Iris pigment epithelial cell (primary cell): ENCODE measurements at places on chromosomes 1 and 21.
A peak's percentile ranks its signal among the peaks of the same experiment; 100 is the strongest.

DNA sequence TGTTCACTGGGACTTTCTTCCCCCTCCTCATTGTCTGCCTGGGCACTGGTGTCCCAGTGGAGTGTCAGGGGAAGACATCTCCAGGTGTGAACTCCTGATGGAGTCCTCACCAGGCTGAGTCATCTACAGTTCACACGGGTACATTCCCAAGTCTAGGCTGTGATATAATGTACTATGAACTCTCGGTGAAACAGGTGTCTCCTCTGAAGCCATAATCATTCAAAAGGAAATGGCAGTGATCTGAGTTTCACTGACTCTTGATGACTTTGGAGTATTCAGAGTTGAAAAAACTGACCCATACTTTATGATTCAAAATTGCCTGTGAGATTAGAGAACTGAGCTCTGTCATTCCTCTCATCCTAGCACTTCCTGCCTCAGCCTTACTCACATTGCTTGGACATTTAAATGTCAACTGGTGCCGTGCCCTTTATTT is 9.1 kb downstream of the LAMC2 start:
- DNase-seq = peak; percentile 54

GRCh38 chr1:75341537-75341936 is 207.3 kb downstream of the LHX8 start:
- no peak for DNase-seq

DNA sequence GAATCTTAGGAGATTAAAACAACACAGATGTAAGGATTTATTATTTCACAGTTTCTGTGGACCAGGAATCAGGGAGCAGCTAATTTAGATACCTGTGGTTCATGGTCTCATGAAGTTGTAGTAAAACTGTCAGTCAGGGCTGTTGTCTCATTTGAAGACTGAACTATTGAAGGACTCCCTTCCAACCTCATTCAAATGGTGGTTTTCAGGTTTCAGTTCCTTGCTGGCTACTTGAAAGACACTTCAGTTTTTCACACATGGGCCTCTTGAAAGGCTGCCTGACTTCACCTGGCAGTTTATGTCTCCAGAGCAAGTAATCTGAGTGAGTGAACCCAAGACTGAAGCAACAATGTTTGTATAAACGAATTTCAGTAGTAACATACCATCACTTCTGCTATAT is 915.9 kb downstream of the PLA2G4A start:
- no peak for DNase-seq

DNA sequence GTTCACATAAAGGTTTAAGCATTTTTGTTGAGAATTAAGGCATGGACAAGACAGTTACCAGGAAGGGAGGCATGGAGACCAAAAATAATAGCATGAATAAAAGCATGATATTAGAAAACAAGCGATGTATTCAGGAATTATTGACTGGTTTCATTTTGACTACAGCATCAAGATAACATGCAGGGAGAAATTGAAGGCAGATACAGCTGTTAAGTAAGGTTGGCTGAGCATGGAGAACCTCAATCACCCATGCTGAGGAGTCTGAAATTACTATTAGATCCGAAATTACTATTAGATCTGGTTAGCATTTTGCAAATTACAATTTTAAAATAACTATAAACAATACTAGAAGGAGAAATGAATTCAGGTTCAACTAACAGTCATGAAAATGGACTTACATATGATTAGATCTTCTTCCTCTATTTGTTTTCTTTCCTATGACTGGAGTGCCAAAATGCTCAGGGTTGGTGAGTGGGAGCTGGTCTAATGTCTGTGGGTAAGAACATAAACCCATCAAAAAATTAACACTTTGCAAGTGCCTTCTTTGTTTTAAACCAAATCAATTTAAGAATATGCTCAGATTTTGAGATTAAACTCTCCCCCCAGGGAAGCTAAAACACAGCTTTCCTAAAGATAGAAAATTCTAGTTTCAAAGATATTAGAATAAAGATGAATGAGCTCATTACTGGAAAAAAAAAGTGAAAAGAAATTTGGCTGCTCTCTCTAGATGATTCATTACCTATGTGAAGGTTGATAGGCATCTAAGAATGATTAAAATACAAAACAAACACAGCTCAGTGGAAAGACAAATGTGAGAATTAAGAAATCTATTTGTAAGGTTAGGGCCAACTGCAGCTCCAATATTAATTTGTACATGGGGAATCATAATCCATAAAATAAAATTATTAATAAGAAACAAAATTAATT is 81.7 kb downstream of the ARID4B start:
- peak; percentile 34 for DNase-seq

- DNase-seq = no peak
These were observed 126.7 kb downstream of the APP start for GRCh38 chr21:26043891-26044290.

DNA sequence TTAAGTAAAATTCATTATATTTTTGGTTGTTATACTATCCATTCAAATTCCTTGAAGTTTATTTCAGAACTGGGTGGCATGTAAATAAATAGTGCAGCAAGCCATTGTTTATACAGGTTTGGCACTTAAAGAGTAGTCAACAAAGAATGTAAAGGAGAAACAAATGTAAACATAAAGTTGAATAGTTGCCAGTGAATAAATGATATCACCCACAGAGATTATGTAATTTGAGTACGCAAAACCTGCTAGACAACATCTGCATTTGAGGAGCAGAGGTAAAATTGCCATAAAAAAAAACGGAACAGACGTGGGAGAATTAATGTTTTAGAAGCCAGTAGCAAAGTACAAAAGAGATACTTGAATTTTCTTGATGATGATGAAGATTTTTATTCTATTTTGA is 111.6 kb downstream of the ADGRL2 start:
- DNase-seq = no peak
